ENCODE measurements at places on chromosomes 3 and 15. TPM values are rescaled to one million over a fixed set of nuclear protein-coding genes. Genes with fewer than 3 reads are reported as not detected.

Gene AADACL2
- polyA plus RNA-seq, result not detected

- DNase-seq, result no peak
These were observed 92.2 kb upstream of the TNFAIP8L3 start for GRCh38 chr15:51186891-51187290.

Gene REC114
- not detected for polyA plus RNA-seq

DNA sequence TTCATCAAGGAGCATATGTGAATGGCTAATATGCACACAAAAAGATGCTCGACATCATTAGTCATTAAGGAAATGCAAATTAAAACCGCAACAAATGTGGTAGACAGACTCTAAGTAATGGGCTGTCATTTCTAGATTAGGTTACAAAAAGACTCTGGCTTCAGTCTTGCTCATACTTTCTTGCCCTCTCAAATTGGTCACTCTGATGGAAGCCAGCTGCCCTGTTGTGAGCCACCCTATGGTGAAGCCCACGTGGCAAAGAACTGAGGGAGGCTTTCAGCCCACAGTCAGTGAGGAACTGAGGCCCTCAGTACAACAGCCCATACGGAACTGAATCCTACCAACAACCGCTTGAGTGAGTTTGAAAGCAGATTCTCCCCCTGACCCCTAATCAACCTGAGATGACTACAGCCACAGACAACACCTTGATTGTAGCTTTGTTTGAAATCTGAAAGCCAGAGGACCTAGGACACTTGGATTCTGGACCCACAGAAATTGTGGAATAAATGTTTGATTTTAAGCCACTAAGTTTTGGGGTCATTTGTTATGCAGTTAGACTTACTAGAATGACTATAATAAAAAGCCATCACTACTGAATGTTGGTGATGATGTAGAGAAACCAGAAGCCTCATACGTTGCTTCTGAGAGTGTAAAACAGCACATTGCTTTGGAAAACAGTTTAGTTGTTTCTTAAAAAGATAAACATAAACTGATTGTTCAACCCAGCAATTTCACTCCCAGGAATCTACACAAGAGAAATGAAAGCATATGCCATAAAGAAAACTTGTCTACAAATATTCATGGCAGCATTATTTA, 45.7 kb downstream of the EHHADH start:
- peak; percentile 61 for DNase-seq

- no peak for DNase-seq
These were observed 129.6 kb downstream of the CHSY1 start for GRCh38 chr15:101122266-101122665.

All from IMR-90 (cell line).